Placental pericyte (primary cell): ENCODE measurements at places on chromosomes 4 and X. TPM values are rescaled to one million over a fixed set of nuclear protein-coding genes. Genes with fewer than 3 reads are reported as not detected.

The IL2 gene
- not detected in 2 replicates for total RNA-seq

The GAGE2A gene
- not detected in 2 replicates for total RNA-seq

The CSN1S1 gene
- total RNA-seq: not detected in 2 replicates

The KLHL13 gene
- total RNA-seq: 0.14 TPM in 1 of 2 replicates, not detected in the other

The CXCL3 gene
- 4.9 and 19.7 TPM in 2 replicates for total RNA-seq

The TAF7L gene
- total RNA-seq: 0.22 and 1.1 TPM in 2 replicates

The MTMR8 gene
- total RNA-seq: not detected in 2 replicates

The DCAF4L1 gene
- under 0.01 TPM in 2 replicates for total RNA-seq

The COL4A6 gene
- 11.9 and 30.0 TPM in 2 replicates for total RNA-seq

The AFM gene
- total RNA-seq: not detected in 2 replicates

The TMPRSS11E gene
- not detected in 2 replicates for total RNA-seq

The RASSF6 gene
- 0.14 TPM in 1 of 2 replicates, not detected in the other for total RNA-seq

The FGB gene
- total RNA-seq: not detected in 2 replicates

The TCEAL6 gene
- not detected in 2 replicates for total RNA-seq

The FGFR3 gene
- total RNA-seq: 0.29 and 0.44 TPM in 2 replicates

The RNF212 gene
- 0.72 and 2.6 TPM in 2 replicates for total RNA-seq

The RTL9 gene
- total RNA-seq: 0.44 and 0.57 TPM in 2 replicates

The ETDB gene
- total RNA-seq: not detected in 2 replicates

The BEND4 gene
- total RNA-seq: not detected in 2 replicates

The VEGFD gene
- 0.14 TPM in 1 of 2 replicates, not detected in the other for total RNA-seq

The SPACA5 gene
- not detected in 2 replicates for total RNA-seq

The ABHD18 gene
- total RNA-seq: 4.6 and 5.0 TPM in 2 replicates

The TEX13C gene
- not detected in 2 replicates for total RNA-seq

The S100P gene
- not detected in 2 replicates for total RNA-seq
